ENCODE measurements at places on chromosomes 5 and 9.
A peak's percentile ranks its signal among the peaks of the same experiment; 100 is the strongest.

DNA sequence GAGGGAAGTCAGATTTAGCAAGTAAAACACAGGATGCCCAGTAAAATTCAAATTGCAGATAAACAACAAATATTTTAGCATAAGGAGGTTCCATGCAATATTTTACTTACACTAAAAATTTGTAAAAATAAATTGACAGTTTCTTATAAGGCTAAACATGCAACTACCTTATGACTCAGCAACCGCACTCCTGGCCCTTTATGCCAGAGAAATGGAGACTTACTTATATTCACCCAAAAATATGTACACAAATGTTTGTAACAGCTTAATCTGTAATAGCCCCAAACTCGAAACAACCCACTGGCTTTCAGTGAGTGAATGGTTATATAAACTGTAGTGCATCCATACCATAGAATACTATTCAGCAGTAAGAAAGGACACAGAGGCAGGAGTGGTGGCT lies 28.6 kb upstream of the TRIM14 start:
- no peak for DNase-seq

DNA sequence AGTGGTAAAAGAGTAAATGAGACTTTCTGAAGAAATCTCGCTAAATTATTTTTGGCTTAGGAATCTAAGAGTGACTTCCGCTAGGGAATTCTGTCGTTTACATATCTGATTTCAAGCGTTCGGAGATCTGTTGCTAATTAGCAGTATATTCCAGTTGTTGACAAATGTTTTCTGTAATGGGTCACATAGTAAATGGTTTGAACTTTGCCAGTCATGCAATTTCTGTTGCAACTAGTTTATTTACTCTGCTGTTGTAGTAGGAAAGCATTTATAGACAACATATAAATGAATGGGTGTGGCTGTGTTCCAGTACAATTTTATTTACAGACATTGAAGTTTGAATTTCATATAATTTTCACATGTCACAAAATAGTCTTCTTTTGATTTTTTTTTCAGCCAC lies 57.4 kb upstream of the JAK2 start:
- DNase-seq, result no peak

- no peak for DNase-seq
Observed at GRCh38 chr5:163509291-163509951, 4.0 kb downstream of the MAT2B start.

GRCh38 chr9:752681-753200 lies 88.8 kb upstream of the DMRT1 start:
- DNase-seq, result no peak

GRCh38 chr5:131916481-131916880 lies 29.0 kb downstream of the MEIKIN start:
- DNase-seq, result no peak

GRCh38 chr9:129777769-129778130 lies 24.9 kb upstream of the PTGES start:
- DNase-seq, result no peak

DNA sequence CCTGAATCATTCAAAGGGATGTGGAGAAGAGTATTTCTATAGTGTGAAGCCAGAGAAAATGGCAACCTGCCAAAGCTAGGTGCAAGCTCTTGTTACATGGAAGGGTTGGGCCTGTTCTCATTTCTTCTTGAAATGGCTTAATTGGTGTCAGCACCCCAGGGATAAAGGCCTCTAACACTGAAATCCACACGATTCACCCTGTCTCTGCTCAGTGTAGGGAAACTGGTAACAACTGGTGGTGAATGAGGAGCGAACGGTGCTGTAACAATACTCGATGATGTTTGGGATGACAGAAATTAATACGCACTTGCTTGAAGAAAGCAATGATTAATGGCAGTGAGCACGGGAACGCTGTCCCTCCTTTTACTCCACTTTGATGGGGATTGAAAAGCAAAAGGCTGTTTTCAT lies 16.2 kb downstream of the PBX3 start:
- no peak for DNase-seq

- peak; percentile 91 for DNase-seq
Observed at GRCh38 chr9:98034593-98035546, 21.7 kb upstream of the NANS start.
